ENCODE measurements at places on chromosomes 3 and 15.

DNA sequence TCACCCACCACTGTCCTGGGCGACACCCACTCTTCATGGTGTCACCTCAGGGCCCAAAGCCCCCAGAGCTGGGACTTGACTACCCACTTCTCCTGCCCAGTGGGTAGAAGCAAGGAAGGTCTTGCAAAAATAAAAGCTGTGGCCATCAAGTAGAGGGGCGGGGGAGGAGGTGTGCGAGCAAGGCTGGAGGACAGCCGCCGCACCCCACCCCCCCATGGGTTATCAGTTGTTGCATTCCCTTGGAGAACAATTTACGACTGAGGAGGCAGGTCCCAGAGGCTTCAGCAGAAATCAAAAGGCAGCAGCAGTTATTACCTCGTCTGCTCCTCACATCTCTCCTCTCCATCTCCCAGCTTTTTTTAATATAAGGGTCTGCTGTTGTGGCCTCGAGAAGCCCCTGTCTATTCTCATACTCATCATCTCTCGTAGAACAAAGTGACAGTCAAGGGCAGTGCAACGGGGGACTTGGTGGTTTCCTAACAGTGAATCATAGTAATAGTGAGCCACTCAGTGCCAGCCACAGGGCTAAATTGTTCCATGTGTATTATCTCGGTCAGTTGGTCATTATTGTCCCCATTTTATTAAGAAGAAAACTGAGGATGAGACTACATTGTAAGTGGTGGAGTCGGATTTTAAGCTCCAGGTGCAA lies 116.4 kb downstream of the PDCD6IP start:
- no peak for DNase-seq

DNA sequence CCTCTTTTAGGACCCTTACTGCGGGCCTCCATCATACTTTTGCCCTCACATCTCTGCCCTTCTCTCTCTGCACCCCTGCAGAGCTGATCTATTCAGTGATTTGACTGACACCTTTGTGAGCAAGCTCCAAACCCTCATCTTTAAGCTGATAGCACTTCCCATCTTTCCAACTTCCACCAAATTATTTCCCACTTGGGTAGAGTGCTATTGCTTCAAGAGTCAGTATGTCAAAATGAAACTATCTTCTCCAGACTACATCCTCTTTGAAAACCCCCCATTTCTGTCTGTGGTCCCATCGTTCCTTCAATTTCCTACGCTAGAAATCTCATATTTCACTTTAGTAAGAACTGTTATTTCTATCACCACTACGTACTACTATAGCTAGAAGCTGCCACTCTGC lies 19.7 kb downstream of the ZWILCH start:
- no peak for DNase-seq

GRCh38 chr3:73055583-73055982 lies 5.9 kb upstream of the EBLN2 start:
- DNase-seq = no peak

- DNase-seq = no peak
These were observed 220.9 kb upstream of the SUCLG2 start for GRCh38 chr3:67875338-67875737.

DNA sequence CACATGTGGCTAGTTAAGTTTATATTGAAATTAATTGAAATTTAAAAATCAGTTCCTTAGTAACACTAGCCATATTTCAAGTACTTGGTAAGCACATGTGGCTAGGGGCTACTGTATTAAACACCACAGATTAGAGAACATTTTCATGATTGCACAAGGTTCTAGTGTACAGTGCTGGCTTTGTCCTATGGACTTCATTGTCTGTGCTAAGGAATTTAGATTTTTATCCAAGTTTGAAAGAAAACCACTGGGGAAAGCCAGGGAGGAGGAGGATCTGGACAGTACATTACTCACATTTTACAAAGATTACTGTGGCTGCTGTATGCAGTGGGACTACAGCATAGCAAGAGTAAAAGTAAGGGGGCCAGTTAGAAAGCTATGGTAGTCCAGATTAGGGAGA lies 13.9 kb downstream of the STAC start:
- no peak for DNase-seq

- DNase-seq = no peak
These were observed 66.0 kb downstream of the IGSF11 start for GRCh38 chr3:118968640-118969039.

- peak; percentile 87 for DNase-seq
These were observed 274.2 kb downstream of the FOXP1 start for GRCh38 chr3:71309342-71309741.

DNA sequence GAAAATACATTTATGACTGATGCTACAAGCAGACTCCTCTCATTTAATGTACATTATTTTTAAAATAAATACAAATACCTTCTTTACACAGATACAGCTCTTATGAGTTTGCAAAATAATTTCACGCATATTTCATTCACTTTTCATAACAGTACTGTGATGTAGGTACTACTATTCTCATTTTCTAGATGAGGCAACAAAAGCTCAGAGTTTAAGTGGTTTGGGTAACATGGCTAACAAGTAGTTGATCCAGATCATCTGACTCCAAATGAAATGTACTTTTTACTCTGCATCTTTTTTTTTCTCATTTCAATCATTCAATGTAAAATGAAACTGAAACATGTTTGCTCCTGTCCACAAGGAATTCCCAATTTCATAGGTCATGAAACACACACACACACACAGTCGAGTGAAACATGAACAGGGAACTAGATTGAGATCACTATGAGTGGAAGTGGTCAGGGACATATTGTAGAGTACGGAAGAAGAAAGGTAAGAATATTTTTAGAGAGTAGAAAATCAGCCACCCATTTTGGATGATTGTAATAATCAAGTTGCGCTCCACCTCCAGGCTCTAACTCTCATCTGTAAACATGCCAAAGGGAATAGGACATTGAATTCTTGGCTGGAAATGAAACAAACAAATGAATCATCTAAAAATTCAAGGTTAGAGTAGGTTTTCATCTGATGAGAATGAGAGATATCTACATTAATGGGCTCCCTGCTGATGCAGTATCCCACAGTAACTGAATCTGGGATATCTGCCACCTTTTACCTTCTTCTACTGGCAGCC lies 92.4 kb downstream of the CLDN1 start:
- DNase-seq = no peak

DNA sequence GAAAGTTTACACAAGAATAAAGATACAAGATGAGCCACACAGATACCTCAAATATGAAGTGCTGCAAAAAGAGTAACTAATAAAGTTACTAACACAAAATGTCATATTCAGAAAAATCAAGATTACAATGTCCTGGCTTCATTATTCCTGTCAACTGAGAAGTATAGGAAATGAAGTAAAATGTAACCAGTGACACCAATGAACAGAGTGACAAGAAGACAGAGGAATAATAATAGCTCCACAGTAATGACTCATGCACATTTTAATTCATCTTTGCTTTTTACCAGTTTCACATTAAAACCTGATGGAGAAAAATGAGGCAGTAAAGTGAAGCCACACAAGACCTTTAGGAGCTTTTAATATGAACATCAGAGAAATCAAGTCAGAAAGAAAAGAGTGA lies 214.1 kb downstream of the ZBBX start:
- DNase-seq = no peak

DNA sequence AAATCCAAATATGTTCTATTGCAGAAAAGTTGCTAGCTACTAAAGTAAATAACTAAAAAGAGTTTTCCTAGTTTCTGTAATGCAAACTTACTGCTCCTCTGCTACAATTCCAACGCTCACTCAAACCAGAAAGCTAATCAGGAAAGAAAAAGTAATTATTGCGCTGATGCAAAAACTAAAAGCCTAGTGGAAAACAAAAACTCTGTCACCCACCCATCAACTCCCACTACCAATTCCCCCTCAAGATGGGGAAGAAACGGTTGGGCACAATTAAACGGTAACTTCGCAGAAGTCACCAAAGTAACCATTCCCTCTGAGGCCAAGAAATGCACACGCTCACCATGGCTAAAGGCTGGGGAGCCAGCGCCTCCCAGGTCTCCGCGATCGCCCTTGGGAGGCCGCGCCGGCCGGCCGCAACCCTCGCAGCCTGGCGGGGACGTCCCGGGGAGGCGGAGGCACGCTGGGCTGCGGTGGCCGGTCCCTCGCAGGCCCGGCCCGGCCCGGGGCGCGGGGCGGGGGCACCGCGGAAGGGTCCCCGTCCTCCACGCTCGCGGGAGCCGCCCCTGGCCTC lies 684 bp downstream of the SLTM start:
- no peak for DNase-seq

GRCh38 chr3:34174740-34175139 lies 376.3 kb downstream of the PDCD6IP start:
- no peak for DNase-seq

GRCh38 chr3:166446986-166447385 lies 609.8 kb upstream of the BCHE start:
- no peak for DNase-seq

- no peak for DNase-seq
These were observed 31.1 kb upstream of the SMAD6 start for GRCh38 chr15:66670762-66671580.

DNA sequence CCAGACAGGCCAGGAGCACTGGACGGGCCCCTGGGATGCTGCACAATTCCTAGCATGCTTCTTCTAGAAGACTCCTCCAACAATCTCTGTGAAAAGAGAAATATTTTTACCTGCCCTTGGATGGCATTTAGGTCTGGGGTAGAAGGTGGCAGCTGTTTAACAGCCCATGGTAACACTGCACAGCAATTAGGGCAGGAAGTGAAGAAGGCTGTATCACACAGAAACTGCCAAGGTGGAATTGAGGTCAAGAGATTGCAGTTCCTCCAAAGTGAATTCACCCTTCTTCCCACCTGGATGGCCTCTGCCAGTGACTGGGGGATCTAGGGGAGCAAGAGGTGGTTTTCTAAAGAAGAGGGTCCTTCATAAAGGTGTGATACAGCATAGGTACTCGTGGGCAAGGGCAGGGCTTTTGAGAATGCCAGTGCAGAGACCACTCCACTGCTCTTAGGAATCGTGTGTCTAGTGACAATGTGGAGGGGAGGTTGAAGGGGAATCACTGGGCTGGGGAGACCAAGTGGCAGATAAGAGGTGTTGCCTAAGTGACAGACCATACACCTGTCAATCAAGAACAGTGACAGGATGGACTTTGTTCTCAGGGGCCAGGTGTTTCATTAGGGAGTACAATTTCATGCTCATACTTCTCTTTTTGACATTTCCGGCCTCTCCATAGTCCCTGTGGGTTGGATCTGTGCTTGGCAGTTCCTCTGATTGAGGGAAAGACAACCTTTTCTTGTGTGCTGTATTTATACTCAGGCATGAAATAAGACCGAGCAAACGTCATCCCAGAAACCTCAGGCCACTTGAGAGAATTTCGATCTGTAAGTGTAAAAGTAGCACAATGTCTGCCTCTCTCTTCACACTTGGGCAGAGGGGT lies 83.5 kb upstream of the BCL6 start:
- DNase-seq = no peak

DNA sequence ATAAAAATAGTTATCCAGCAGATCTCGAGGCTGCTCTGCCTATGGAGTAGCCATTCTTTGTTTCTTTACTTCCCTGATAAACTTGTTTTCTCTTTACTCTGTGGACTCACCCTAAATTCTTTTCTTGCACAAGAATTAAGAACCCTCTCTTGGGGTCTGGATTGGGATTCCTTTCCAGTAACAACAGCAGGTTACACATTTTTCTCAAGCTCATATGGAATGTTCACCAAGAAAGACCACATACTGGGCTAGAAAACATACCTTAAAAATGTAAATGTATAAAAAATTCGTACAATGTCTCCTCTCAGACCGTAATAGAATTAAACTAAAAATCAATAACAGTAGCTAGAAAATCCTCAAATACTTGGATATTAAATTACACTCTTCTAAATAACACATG lies 299.2 kb downstream of the CNTN3 start:
- no peak for DNase-seq
